Stomach (tissue), 19 donors: ENCODE measurements at places on chromosomes 1 and 21. TPM values are rescaled to one million over a fixed set of nuclear protein-coding genes. Genes with fewer than 3 reads are reported as not detected.

- no peak overlapping the region for H3K4me3 ChIP-seq
- no peak for DNase-seq
- no peaks in the 10 kb centered on the region for H3K27me3 ChIP-seq
- H3K36me3 ChIP-seq, result no peaks in the 10 kb centered on the region
- H3K4me1 ChIP-seq, result peaks cover 10% of the 10 kb centered on the region
- no peak overlapping the region for H3K27ac ChIP-seq
Observed at GRCh38 chr1:203136409-203137042, 9.0 kb downstream of the ADORA1 start.

DNA sequence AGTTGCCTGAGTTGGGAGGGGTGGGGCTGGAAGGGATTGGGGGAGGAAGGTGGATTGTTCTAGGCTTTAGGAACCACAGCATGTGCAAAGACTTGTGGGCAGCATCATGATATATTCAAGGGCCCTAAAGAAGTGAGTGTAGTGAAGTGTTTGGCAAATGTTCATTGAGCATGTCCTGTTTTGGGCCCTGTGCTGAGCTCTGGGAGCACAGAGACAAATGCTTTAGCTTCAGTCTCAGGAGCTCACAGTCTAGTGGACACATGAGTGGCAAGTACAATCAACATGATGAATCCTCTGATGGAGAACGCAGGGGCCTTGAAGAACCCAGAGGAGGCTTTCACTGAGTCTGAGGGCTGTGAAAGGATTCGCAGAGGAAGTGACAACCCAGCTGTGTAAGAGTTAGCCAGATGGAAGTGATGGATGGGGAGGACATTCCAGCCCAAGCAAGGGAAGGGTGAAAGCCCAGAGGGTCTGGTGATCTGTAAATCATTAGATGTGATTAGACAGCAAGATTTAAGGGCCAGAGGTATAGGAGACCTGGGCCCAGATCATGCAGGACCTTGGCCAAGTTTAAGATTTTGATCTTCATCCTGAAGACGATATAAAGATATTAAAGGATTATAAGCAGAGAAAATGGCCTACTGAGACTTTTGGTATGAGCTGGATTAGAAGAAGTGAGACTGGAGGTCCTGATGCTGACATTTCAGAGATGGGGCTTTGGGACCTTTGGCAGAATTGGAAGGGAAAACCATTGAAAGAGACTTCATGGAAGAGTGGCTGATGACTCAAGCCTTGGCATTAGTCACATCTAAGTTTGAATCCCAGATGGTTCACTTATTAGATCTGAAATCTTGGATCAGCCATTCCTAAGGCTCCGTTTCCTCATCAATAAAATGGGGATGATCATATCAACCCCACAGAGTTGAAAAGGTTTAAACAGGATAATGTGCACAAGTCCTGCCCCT is 4.6 kb downstream of the IPO13 start:
- peaks cover 31% of the 10 kb centered on the region for H3K4me1 ChIP-seq
- H3K27me3 ChIP-seq, result no peaks in the 10 kb centered on the region
- DNase-seq, result no peak
- no peak overlapping the region for H3K4me3 ChIP-seq
- no peak overlapping the region for H3K27ac ChIP-seq

GRCh38 chr1:60569189-60569588 is 495.6 kb upstream of the C1orf87 start:
- no peak overlapping the region for H3K4me3 ChIP-seq
- no peaks in the 10 kb centered on the region for H3K4me1 ChIP-seq
- no peaks in the 10 kb centered on the region for H3K27me3 ChIP-seq
- DNase-seq, result no peak
- H3K36me3 ChIP-seq, result no peaks in the 10 kb centered on the region

Gene CLCNKA
- total RNA-seq, result 5.1 TPM

Gene ECM1
- 15.2 TPM for total RNA-seq
